ENCODE measurements at places on chromosomes 6 and 20. TPM values are rescaled to one million over a fixed set of nuclear protein-coding genes. Genes with fewer than 3 reads are reported as not detected.

MICAL1 gene
- 56.1 TPM for total RNA-seq

CLVS2 gene
- total RNA-seq, result not detected

PIM1 gene
- total RNA-seq, result 3.7 TPM

ETV7 gene
- under 0.01 TPM for total RNA-seq

FILIP1 gene
- 7.3 TPM for total RNA-seq

All from aortic smooth muscle cell (primary cell).